ENCODE measurements at places on chromosomes 13 and 19.

DNA sequence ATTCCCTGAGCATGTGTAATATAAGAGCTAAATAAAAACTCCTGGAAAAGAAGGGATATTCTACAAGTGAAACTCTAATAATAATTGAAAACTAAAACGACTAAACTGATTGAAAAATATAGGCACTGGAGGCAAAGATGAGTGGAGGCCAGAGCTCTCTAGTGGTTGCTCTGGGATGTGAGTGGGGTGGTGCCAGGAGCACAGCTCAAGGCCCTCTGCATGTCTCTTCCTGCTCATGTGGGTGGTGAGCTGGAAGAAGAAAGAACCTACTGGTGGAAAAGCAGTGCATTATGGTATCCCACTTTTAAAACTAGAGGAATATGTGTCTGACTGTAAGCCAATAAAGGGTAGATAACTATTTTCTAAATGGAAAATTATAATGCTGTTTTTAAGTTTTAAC, 15.8 kb upstream of the ARHGEF7 start:
- no peak for DNase-seq

- no peak for DNase-seq
These were observed 324.9 kb upstream of the SPRY2 start for GRCh38 chr13:80665792-80666333.

GRCh38 chr19:17235971-17236777, 9.5 kb downstream of the NR2F6 start:
- DNase-seq: no peak

GRCh38 chr13:43546251-43546650, 240.5 kb downstream of the ENOX1 start:
- no peak for DNase-seq

- DNase-seq: no peak
These were observed 66.4 kb downstream of the KLF12 start for GRCh38 chr13:74067818-74068217.

- DNase-seq: peak; percentile 51
These were observed 10.1 kb downstream of the KCNN1 start for GRCh38 chr19:17977021-17977420.

GRCh38 chr13:109734002-109734785, 52.2 kb downstream of the IRS2 start:
- no peak for DNase-seq

- DNase-seq: peak; percentile 65
These were observed 6.0 kb downstream of the PLAUR start for GRCh38 chr19:43664018-43664417.

- DNase-seq: peak; percentile 37
These were observed 53.8 kb upstream of the RCBTB2 start for GRCh38 chr13:48586591-48587103.

- no peak for DNase-seq
These were observed 69.4 kb downstream of the SLC7A9 start for GRCh38 chr19:32800191-32800590.

GRCh38 chr19:15584541-15585115, 30.4 kb upstream of the CYP4F8 start:
- DNase-seq: peak; percentile 28

DNA sequence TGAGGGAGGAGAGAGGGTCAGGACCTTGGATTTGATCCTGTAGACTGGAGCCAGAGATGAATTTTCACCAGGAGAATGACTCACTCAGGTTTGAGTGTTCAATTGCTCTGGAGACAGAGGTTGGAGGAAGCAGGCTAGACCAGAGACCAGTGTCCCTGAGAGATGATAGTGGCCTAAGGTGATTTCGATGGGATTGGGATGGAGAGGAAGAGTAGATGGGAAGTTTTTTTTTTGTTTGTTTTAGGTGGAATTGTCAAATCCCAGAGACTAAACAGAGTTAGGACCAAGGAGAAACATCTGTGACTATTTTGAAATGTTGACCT, 2.3 kb downstream of the CEBPG start:
- no peak for DNase-seq

DNA sequence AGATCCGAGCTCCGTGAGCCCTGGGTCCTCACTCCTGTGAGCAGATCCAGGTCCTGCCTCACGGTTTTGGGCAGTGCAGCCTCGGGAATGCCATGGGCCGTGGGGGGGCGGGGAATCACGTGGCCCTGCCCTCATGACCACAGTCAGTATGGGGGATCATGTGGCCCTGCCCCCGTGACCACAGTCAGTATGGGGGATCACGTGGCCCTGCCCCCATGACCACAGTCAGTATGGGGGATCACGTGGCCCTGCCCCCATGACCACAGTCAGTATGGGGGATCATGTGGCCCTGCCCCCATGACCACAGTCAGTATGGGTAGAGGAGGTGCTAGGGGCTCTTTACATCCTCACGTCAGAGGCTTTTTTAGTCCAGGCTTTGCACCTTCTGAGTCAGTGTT, 64.3 kb upstream of the F7 start:
- DNase-seq: peak; percentile 80
